NCI-H2171 treated with DMSO at 0.1 percent for 48 hours (cell line): ENCODE measurements at places on chromosomes 7 and 10.
A peak's percentile ranks its signal among the peaks of the same experiment; 100 is the strongest.

DNA sequence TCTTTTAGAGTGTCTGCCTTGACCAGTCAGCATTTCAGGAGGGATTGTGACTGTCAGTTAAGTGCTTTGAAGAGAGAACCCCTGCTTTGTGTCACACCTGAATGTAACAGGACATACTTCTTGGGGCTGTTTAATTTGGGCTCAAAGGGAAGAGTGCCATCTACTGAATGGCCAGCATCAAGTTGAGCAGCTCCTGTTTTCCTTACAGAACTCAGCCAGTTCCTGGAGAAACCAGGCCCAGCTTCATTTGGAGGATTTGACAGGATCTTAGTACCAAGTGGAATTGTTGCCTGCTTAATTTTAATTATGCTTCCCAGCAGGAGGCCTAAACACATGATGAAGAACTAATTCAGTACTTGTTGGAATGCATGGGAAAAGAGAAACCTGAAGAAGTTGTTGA is 8.3 kb downstream of the ADD3 start:
- no peak for DNase-seq

DNA sequence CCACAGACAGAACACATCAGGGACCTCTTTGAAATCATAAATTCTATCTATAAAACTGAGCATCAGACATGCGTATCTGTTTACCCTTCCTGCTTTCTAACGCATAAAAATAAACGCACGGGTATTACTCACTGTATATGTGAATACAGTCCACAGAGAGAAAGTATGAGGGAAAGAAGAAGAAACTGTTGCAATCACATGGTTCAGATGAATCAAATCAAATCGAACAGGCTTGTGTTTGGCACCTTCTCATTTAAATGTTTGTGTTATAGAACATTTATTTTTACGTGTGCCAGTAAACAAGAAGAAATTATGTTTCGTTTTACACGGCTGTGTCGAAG is 322.0 kb downstream of the FRMD4A start:
- no peak for DNase-seq

- no peak for DNase-seq
Observed at GRCh38 chr10:52729271-52730104, 43.1 kb downstream of the MBL2 start.

DNA sequence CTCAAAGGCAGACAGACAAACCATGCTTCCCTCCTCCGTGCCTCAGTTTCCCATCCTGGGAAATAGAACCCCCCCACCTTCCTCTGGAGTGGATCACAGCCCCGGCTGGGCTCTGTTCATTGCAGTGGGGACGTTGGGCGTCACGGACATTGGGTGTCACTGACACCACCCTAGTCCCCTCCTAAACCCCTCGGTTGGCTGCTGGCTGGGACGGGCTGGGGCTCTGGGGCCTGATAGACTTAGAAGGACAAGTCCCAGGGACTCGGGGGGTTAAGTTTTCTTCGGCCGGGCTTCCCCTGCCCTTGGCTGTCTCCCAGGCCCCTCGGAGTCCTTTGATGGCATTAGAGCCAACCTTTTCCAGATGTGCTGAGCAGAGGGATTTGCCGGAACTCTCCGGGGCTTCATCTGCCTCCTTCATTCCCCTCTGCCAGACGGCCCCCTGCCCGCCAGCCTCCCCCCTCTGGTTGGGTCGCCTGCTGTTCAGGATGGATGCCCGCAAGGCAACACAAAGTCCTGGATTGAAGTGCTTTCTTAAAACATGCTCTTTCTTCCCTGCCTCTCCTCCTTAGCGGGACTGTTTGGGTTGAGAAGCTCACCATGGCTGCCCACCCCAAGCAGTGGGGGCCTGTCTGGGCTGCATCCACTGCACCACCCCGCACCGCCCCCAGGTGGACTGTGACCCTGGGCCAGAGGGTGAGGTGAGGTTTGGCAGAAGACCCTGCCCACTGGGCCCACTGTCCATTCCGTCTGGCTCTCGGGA is 73.0 kb downstream of the COL26A1 start:
- no peak for DNase-seq

DNA sequence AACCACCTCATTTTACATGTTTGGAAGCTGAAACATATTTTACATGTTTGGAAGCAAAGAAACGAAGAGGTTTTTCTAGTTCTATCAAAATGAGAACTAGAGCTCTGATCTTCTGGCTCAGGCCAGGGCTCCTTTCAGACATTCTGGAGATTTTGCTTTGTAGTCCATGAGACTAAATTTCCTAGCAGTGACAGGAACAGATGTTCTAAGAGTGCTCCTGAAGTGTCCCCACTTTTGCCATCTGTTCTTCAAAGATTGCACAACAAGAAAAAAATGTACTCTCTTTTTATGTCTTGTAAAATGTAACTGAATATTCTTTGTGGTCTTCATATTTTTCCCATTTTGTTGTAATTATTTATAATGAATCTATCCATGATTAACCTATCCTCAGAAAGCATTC is 196.4 kb upstream of the PCLO start:
- peak; percentile 94 for DNase-seq

DNA sequence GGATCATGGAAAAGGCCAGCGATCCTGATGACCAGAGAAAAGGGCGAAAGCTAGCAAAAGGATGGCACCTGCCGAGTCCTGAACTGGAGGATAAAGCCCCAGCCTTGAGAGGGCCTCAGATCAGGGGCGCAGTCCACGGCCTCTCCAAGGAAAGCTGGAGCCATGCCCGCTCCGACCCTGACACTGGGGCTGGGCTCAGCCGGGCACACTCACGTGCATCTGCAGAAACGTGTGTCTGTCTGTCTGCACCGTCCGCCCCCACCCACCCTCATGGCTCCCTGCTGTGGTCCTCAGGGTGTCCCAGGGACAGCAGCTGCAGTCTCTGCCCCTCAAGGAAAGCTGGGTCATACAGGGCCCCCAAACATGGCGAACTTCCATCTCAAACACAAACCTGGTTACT is 200.5 kb downstream of the TCERG1L start:
- DNase-seq = no peak

GRCh38 chr10:28431139-28431538 is 101.8 kb upstream of the WAC start:
- DNase-seq = no peak

DNA sequence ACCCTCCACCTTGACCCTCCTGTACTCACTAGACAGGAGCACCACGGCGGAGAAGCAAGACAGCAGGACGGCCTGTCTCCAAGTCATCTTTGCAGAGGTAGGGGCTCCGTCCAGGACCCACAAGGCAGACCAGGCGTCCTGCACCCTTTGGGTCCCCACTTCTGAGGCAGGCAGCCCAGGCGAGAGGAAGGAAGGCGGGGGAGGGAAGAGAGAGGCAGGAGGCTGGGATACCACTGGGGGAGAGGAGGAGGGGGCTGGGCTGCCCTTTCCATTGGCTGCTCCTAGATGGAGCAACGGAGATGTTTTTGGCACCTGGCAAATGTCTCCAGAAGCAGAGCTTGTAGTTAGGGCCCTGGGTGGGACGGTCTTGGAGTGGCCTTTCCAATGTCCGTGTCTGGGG is at the start of gene UCMA:
UCMA (minus strand) TSS at position 203 of the 400 bp plus-strand sequence; CDS start at position 87, 116 bp downstream.
- no peak for DNase-seq

GRCh38 chr7:44880317-44881018 is 4.9 kb downstream of the PURB start:
- no peak for DNase-seq

DNA sequence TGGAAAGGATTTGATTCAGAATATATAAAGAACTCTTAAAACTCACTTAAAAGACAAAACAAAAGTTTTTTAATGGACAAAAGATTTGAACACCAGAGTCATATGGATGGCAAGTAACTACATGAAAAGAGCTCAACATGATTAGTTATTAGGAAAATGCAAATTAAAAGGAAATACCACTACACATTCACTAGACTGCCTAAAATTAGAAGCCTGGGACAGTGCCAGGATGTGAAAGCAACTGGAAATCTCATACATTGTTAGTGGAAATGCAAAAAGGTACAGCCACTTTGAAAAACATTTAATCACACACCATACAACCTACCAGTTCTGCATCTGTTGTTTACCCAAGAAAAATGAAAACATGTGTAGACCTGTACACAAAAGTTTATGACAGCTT is 48.8 kb downstream of the RALA start:
- peak; percentile 8 for DNase-seq

- DNase-seq = no peak
Observed at GRCh38 chr7:122802301-122802751, 83.9 kb downstream of the CADPS2 start.

DNA sequence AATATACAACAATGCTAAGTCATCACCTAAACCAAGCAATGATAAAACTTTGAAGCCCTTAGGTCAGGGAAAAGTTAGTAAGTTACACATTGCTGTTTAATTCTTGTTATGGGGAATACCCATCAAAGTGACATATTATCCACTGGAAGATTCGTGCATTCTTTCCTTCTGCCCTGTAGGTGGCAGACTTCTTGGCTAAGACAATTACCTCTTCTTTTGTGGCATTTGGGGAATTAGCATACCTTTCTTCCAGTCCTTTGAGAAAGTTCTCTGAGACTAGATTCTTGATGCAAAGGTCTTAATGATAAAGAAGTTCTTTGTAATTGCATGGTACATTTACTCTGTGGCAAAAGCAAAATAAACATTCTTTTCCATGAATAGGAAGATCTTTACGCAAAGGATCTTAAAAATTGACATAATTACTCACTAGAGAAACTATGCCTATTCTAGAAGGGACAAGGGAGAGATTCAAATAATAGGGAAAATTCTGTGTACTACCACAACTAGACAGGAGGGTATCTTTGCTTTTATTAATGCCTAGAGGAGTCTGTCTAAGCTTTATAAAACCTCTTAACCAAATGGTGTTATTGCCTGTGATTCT is 395.9 kb downstream of the GRM8 start:
- DNase-seq = peak; percentile 6

GRCh38 chr7:73668103-73668885 is 663 bp downstream of the VPS37D start:
- peak; percentile 91 for DNase-seq

DNA sequence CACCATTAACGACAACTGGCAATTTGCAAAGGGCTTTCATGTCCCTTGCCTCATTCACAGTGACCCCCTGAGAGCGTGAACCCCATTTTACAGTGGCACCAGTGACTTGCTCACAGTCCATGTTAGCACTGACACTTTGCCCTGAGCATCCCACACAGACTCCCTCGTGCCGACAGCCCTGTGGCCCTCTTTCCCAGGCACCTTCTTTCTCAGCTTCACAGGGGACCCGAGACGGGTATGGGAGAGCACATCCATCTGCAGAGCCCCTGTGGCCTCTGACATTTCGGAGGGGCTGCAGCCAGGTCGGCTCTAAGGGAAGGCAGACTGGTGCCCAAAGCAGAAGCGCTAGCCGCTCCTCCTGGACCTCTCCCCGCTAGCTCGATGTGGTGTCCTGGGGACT is 10.8 kb downstream of the LOXL4 start:
- no peak for DNase-seq

DNA sequence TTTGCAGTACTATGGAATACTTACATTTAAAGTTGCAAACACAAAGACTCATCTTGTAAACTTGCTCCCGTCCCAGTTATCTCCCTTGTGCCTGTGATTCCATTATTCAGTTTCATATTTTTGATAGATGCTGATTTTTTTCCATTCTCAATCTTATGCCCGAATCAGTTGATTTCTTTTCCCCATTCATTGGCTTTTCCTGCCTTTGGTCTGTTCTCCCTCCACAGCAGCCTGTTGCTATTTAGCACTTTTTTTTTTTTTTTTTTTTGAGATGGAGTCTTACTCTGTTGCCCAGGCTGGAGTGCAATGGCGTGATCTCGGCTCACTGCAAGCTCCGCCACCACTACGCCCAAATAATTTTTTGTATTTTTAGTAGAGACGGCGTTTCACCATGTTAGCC is 78.0 kb downstream of the ABCC2 start:
- DNase-seq = no peak

DNA sequence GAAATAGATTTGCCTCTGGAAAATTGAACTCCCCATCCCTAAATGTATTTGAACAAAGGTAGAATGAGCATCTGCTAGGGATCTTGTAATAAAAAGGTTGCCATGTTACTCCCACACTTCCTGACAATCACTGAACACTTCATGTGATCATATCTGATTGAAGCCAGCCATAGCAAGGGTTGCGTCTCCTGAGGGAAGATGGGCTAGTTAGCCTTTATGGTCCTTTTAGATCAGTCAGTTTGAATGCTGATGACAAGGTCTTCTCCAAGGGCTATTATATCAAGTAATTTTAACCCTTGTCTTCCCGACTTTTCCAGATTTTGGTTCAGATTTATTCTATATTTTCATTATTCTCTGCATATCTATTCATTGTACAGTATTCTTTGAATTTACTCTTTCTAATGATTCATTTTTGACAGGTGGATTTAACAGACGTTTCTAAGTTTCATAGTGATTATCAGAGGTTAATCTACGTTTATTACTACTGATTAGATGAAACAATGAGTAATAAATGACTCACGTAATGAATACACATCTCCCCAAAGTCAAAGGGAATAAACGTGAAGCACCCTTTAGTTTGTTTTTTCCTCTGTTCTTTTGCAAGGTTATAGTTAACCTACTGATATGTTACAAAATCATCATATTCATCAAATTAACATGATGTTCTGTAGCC is 28.1 kb downstream of the CSGALNACT2 start:
- DNase-seq = no peak

DNA sequence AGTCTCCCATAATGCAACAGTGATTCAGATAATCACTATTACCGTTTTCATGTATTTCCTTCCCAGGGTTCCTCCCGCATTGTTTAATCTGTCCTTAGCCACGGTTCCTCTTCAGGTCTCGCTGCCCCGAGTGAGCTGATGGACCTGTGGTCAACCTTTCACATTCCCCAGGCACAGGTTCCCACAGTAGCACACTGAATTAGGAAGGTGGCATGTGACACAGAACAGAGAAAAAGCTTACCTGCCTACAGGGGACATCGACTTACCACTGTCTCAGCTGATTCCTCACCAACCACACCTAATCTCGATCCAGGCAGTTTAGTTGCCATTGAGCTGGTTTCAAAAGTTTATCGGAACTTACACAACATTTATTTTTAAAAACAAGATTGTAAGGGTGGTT is 72.2 kb downstream of the MTURN start:
- peak; percentile 50 for DNase-seq

GRCh38 chr10:184911-185310 is 49.7 kb downstream of the ZMYND11 start:
- no peak for DNase-seq

- peak; percentile 16 for DNase-seq
Observed at GRCh38 chr7:142438235-142438922, 180.5 kb upstream of the PRSS58 start.

- peak; percentile 11 for DNase-seq
Observed at GRCh38 chr7:107078517-107078966, 34.0 kb downstream of the PRKAR2B start.

DNA sequence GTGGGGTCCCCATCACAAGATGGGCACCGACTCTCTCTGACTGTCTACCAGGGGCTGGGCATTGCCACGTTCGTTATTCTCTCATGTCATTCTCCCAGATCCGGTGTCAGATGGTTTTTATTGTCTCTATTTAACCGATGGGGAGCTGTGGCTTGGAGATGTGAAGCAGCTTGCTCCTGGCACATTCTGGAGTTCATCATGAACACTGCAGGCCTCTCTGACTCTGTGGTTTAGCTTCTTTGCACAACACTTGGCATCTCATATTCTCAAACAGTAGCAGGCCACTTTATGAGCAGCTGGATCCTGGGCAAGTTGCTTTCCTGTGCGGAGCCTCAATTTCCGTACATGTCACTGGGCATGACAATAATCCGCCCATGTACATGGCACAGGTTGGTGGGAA is 119.9 kb downstream of the LRRC18 start:
- no peak for DNase-seq
